ENCODE measurements at places on chromosomes 11 and 22.

DNA sequence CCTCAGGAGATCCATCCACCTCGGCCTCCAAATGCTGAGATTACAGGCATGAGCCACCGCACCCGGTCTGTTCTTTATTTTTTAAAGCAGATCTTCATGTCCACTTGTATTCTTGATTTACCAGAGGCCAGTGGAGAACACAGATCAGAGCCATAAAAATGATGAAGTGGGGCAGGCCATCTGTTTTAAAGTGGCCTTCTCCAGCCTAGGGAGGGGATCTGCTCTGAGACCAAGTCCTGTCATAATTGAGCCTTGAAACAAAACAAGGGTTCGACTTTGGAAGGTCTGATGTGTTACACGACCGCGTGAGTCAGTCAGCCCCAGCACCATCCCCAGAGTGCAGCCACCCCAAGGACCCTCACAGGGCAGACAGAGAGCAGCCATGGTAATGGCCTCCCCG, 27.5 kb downstream of the ABCC8 start:
- no peak for DNase-seq

GRCh38 chr11:60360621-60361020, 17.7 kb upstream of the MS4A7 start:
- no peak for DNase-seq

- DNase-seq, result no peak
These were observed 131.7 kb downstream of the GRIK4 start for GRCh38 chr11:120643284-120643683.

DNA sequence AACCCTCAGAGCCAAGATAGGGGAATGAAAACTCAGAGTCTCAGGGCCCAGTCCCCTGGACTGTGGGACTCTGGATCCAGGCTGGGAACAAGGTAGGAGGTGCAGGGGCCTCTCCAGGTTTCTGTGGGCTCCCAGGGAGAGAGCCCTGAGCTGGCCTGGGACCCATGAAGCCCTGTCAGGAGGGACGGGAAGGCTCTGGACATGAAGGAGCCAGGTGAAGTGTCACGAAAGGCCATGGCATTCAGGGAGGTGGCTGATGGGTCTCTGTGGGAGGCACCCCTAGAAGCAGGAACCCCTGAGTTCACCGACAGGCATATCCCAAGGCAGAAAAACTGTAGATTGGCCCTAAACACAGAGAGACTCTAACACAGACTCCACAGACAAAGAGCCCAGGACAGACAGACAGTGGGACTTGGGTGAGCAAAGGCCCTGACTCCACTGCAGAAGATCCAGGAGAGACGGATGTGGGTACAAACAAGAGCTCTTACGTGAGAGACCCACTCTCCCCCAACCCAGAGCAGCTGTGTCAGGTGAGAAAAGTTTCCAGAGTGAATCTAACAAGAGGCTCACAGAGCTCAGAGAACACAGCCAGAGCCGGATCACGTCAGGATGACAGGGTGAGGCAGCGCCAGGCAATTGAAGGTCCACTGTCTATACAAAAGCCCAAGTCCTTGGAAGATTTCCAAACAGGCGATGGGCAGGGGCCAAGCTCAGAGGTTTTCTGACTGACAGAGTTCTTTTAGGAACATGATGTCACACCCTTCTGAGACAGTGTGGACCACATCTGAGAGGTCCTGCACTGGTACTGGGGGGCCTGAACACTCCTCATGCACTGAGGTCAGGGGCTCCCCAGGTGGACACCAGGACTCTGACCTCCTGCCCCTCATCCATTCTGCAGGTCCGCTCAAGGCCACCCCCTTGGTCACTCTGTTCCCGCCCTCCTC, 27.4 kb downstream of the IGLL5 start:
- no peak for DNase-seq

DNA sequence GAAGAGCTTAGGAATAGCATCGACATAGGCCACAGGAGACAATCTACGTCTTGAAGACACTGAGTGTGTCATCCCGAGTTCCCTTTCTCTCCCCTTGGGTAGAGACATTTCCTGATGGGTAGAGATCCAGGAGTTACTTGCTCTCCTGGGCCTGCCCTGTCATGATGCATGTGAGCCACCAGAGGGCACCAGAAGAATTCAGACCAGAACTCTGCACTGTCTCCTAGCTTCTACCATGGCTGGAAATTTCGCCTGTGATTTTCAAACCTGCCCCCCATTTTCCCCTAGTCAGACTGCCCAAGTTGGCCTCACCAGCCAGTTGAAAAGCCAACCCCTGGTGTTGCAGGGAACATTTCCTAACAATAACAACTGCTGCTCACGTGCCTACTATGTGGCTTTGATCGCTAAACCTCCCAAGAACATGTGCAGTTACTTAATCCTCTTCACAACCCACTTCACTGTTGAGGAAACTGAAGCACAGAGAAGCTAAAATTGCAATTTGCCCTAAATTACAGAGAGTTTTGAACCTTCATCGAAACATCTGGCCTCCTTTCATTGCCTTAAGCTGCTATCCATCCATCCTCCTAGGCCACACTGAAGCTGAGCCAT, 47.2 kb downstream of the C11orf58 start:
- peak; percentile 79 for DNase-seq

- DNase-seq, result no peak
These were observed 5.7 kb downstream of the TMEM25 start for GRCh38 chr11:118536726-118537125.

GRCh38 chr11:123765601-123766000, 11.3 kb upstream of the OR6X1 start:
- no peak for DNase-seq

DNA sequence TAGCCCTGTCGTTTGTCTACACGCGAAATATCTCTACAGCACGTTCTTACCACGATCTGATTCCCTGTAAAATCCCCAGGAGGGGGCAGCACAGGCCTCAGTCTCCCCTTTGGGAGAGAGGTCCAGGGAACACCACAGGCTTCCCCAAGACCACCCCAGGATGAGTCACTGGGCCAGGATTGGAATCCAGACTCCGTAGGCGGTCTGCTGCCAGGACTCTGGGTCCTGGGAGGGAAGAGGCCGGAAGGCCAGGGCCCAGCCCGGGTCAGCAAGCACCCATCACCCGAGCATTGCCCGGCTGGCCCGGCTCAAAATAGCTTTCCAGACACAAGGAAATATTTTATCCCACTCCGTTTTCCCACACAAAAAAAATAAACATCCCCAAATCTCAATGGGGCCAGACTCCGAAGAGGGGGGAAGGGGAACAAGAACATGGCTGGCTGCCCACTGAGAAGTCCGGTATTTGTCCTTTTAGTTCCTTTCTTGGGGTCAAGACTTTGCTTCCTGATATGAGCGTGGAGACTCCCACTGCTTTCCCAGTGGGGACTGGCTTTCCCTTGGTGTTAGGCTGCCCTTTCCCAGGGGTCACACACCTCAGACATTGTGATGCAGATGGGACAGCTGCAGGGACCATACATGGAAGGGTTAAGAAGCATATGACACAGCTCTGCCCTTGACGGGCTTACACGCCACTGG, 91.3 kb downstream of the LRRC32 start:
- DNase-seq, result peak; percentile 55

DNA sequence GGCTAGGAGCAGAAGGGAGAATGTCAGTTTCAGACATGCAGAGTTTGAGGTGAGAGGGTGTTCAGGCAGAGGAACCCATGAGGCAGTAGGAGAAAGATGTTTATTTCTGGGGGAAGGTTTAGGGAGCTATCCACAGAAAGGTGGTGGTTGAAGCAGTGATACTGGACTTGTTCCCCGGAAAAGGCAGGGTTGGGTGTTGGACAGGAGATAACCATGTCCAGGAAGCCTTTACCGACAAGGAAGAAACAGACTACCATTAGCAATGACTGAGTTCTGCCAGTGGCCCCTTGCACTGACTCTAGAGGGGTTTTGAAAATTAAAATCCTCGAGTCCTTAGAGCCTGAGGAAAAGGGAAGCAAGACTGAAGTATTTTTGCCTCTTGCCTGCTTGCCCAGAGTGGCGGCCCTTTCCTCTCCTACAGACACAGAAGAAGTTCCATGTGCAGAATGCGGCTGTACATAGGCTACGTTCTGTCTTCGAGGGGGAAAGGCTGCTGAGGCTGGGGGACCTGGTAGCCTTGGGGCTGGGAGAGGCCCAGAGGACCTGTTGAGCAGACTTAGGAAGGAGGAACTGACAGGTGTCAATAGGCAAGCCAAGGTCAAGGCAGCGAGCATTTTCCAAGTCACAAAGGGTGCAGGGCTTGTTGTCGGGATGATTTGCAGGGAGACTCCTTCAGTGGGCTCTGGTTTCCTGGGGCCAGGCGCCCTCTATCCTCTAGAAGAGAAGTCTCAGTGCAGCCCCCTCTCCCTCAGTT, 146.7 kb downstream of the LDLRAD3 start:
- no peak for DNase-seq

GRCh38 chr11:110376711-110377324, 52.9 kb upstream of the FDX1 start:
- DNase-seq, result peak; percentile 78

DNA sequence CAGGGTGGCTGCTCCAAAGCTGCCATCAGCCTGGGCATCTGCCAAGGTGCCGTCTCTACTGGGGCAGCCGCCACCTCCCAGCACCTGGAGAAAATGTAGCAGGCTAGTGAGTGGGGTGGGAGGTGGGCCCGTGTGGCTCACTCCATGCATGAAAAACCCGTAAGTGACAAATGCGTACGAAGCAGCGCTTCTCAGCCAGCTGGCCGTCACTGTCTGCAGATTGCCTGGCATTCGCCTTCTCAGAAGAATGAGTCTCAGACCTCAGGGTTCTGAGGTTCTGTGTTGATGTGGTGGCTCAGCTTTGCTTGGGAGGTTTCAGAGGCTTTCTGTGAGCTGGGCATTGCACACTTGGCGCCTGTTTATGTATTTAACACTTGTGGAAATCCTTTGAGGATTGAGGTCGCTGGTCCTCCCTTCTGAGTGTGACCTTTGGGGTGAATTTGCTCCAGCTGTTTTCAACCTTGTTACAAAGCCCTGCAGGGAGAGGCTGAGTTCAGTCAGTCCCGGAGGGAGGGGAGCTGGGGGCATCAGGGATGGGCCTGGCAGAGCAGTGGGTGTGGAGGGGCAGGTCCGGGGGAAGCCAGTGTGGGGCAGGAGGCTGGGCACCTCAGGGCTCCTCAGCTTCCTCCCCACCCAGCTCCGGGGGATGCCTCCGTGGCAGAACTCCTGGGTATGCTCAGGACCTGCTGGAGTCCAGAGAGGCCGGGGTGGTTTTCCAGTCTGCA, 977.0 kb downstream of the TBC1D22A start:
- no peak for DNase-seq

DNA sequence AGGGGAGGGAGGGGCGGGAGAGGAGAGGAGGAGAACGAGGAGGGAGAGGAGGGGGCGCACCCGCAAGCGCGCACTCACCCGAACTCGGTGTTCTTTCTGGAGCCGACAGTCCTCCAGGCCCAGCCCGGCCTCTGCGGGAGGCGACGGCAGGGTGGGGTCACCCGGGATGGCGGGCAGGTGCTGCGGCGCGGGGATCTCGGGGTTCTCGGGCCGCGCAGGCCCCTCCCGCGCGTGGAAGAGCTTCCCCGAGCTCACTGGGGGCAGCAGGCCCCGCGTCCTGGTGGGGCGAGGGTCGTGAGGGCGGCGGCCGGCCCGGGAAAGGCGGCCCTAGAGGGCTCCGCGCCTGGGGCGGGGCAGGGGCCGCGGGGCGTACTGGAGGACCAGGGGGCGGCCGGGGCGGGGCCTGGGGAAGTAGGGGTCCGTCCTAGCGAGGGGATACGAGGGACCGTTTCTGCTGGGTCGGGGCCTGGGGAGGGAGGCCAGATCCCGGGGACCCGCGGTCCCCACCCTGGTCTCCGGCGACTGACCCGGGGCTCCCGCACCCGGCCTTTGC, 5.2 kb downstream of the LMNTD2 start:
- DNase-seq, result no peak

DNA sequence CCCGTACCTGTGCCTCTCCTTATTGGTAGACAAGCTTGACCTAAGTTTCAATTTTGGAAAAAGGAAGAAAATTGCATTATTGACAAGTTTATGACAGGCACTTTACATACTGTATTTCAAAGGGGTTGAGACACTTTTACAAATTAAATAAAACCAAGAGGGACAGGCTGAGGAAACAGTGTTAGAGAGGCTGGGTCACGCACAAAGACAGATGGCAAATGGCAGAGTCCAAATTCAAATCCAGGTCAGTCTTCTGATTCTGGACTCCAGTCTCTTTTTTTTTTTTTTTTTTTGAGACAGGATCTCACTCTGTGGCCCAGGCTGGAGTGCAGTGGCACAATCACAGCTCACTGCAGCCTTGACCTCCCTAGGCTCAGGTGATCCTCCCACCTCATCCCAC, 10.1 kb downstream of the TRIM66 start:
- no peak for DNase-seq

DNA sequence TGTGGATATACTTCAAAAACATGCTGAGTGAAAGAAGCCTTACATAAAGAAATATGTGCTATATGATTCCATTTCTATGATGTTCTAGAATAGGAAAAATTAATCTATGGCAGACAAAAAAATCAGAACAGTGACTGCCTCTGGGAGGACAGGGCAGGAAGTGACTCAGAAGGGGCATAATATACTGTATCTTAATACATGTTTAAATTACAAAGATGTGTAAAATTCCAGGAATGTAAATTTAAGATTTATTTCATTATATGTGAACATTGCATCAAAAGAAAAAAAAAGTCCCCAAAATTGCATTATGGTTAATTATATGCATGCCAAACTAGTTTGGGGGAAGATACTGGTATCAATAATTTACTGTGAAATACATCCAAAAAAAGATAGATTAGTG, 32.2 kb downstream of the SBF2 start:
- no peak for DNase-seq

DNA sequence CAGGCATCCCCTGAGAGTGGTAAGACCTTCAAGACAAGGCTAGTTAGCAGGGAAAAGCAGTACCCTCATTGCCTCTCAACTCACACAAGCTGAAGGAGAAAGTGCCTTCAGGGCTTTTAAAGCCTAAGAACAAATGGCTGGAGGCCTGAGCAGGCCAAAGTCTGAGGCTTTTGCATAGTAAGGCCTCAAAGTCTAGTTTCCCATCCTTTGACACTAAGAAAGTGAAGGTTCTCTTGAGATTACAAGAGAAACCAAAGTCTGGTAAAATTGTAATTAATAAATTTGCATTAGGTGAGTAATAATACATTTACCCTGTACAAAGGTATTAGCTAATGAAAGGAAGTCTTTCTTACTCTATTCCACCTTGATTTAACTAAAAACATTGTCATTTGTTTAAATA, 47.0 kb upstream of the CCDC89 start:
- no peak for DNase-seq

- DNase-seq, result no peak
These were observed 89.4 kb upstream of the IGLL5 start for GRCh38 chr22:22798232-22798616.

DNA sequence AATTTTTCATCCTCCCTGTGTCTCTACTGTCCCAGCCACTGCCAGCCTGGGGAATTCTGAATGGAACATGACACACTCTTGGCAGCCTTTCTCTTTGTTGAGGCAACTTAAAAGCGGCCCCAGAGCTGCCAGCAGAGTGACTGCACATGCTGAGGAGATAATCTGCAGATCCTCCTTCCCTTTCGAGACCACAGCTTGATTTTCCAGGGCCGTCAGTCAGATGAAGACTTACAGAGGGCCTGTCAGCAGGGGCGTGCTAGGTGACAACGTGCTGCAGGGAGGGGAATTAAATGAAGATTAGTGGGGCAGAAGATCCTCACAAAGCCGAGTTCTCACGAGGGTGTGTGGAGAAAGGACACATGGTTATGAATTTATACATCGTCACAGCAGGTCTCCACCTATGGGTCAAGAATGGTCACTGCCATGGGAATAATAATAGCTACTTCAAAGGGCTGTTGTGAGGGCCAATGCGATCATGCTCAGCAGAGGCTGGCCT, 193.5 kb upstream of the PITPNB start:
- peak; percentile 30 for DNase-seq

GRCh38 chr22:34508797-34509196, 557.2 kb upstream of the ISX start:
- DNase-seq, result no peak

- no peak for DNase-seq
These were observed 14.6 kb downstream of the TBC1D22A start for GRCh38 chr22:46776876-46777608.

- no peak for DNase-seq
These were observed 36.2 kb upstream of the RAPSN start for GRCh38 chr11:47485107-47485506.

Measured in femur (tissue), 1 donor.